ENCODE measurements at places on chromosomes 16 and 17.

GRCh38 chr16:75027520-75028300 is 28.9 kb downstream of the ZNRF1 start:
- no peak for DNase-seq

DNA sequence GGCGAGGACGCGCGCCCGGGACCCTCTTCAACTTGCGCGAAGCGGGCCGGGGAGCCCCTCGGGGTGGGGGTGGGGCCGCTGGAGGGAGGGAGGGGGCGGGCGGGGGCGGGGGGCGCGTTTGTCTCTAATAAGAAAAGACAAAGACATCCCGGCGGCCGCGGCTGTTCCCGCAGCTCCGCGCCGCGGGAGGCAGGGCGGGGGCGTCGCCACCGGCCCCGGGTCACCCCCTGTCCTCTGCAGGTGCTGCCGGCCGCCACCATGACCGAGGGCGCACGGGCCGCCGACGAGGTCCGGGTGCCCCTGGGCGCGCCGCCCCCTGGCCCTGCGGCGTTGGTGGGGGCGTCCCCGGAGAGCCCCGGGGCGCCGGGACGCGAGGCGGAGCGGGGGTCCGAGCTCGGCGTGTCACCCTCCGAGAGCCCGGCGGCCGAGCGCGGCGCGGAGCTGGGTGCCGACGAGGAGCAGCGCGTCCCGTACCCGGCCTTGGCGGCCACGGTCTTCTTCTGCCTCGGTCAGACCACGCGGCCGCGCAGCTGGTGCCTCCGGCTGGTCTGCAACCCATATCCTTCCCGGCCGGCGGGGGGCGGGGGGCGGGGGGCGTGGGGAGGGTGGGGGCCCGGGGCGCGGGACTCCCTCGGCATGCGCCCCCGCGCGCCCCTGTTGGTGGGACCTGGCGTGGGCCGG is 714 bp downstream of the CACNA1H start:
- no peak for DNase-seq

DNA sequence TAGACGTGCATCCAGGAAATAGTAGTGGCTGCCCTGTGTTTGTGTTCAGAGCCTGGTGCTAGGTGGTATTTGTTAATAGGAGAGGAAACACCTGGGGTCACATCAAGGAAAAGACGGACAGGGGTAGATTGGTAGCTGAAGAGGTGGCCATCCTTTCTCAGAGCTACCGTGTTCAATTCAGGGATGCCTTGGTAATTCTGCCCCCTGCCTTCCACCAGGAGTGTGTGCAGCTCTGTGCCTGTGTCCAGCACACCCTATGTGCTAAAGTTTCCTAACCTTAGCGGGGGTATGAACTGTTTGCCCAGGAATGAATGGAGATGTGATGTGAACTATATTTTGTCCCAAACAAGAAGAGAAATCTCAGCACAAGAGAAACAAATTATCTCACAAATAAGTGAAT is 174.1 kb upstream of the MPHOSPH6 start:
- DNase-seq = no peak

GRCh38 chr17:56558088-56558487 is 35.4 kb upstream of the NOG start:
- no peak for DNase-seq

- DNase-seq = no peak
Measured at GRCh38 chr16:19837984-19838707, 46.5 kb downstream of the GPRC5B start.

DNA sequence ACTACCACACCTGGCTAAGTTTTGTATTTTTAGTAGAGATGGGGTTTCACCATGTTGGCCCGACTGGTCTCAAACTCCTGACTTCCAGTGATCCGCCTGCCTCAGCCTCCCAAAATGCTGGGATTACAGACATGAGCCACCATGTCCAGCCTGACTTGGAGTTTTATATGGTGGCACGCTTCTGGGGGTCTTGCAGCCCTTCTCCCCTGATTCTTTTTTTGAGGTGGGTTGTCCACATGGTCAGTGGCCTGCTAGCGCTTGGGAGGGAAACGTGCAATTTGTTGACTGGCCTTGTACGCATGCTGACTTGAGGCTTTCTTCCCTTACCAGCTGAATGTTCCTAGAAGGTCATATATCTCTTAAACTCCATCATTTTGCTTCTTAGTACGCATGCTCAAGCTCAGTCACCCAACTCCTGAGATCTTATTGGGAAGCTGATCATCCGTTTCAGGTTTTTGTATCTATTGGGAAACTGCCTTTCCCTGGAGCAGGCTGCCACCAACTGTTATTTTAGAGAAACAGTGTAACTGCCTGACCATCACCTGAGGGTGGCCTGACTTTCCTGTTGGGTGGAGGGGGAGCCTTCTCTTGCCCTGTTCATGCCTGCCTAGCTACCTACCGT is 13.7 kb upstream of the LDHD start:
- no peak for DNase-seq

DNA sequence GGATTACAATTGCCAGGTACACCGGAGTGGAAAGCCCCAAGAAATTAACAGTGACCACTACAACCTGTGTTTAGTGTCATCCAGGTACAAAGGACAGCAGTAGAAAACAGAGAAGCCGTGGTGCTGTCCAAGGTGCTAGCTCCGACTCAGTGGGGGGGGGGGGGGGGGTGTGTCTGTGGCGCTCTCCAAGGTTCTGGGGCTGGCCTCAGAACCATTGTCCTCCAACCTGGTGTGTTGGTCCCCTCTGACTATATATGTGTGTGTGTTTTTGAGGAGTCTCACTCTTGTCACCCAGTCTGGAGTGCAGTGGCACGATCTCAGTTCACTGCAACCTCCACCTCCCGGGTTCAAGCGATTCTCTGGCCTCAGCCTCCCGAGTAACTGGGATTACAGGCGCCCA is 5.8 kb upstream of the ZNF23 start:
- no peak for DNase-seq

DNA sequence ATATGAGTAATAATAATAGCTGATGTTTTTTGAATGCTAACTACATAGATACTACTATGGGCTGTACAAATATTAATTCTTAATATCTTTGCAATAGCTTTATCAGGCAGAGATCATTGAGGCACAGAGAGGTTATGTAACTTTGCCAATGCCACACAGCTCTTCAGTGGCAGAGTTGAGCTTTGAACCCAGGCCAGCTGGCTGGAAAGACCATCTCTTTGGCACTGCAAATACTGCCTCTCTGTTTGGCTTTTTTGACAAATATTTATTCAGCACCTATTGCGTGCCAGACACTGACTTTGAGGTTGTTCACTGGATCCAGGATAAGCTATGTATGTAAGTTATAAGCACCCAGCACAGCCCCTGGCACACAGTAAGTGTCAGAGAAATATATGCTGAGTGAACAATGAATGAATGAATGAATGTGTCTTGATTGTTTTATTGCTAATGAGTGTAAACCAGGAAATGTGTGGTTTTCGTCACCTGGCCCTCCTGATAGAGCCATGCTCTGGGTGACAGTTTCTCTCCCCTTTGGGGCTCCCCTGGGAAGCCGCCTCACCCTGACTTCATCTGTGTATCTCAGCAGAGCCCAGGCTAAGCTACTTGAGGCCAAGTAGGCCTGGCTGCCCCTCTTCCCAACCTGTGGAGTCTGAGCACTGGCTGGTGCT is 2.5 kb downstream of the AQP8 start:
- DNase-seq = no peak

DNA sequence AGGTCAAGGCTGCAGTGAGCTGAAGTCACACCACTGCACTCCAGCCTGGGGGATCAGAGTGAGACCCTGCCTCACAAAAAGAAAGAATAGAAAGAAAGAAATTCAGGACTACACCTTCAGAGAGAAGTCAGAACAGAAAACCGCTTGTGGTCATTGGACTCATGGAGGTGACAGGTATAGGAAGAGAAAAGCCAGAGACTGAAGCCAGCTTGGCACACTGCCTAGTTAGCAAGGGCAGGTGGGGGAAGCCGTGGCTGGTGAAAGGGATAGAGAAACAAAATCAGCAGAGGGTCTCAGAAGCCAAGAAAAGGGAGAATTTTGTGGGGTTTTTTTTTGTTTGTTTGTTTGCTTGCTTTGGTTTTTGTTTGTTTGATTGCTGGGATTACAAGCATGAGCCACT is 32.9 kb upstream of the SKAP1 start:
- no peak for DNase-seq

- no peak for DNase-seq
Measured at GRCh38 chr17:48126532-48126850, 18.9 kb downstream of the SNX11 start.

GRCh38 chr17:40153603-40154236 is 13.4 kb downstream of the CASC3 start:
- DNase-seq = no peak

GRCh38 chr16:27829975-27830374 is 233.5 kb downstream of the GSG1L start:
- no peak for DNase-seq

DNA sequence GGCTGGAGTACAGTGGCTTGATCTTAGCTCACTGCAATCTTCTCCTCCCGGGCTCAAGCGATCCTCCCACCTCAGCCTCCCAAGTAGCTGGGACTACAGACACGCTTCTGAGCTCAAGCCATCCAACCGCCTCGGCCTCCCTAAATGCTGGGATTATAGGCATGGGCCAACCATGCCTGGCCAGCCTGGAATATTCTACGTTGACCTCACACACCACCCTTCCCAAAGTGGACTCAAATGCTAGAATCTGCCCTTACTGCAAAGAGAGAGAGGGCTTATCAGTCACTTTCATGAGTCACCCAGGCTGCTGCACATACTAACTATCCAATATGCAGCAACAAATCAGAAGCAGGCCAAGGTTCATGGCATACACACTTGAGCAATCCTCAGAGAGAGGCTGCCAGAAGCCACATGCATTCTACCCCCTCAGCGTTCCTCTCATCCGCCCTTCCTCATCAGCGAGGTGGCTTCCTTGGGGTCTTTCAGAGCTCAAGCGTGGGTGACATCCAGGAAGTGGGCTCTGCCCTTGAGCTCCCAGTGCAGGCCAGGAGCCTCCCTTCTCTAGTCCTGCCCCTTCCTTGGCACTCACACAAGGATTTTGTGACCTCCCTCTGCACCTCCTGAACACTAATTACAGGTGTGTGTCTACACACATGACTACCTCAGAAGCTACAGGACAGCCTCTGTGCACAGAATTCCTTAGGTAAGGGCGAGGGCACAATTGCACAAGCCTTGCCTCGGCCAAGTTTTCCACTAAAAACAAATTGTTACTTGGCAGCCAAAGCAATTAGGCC is 24.8 kb upstream of the SIAH1 start:
- peak; percentile 93 for DNase-seq

- no peak for DNase-seq
Measured at GRCh38 chr16:66923247-66923731, 2.0 kb downstream of the RRAD start.

All from inflammatory macrophage treated with lipopolysaccharide for 1 hour (primary cell).